NCI-H1092 (cell line): ENCODE measurements at places on chromosomes 12 and 14.

- no peak for DNase-seq
Measured at GRCh38 chr12:108980831-108981618, 39.8 kb downstream of the SVOP start.

GRCh38 chr12:123031171-123031845, 50.8 kb downstream of the ARL6IP4 start:
- DNase-seq: no peak

GRCh38 chr14:51327376-51327775, 87.3 kb downstream of the TMX1 start:
- DNase-seq: no peak

- no peak for DNase-seq
Measured at GRCh38 chr12:109963743-109964429, 32.3 kb downstream of the GIT2 start.

DNA sequence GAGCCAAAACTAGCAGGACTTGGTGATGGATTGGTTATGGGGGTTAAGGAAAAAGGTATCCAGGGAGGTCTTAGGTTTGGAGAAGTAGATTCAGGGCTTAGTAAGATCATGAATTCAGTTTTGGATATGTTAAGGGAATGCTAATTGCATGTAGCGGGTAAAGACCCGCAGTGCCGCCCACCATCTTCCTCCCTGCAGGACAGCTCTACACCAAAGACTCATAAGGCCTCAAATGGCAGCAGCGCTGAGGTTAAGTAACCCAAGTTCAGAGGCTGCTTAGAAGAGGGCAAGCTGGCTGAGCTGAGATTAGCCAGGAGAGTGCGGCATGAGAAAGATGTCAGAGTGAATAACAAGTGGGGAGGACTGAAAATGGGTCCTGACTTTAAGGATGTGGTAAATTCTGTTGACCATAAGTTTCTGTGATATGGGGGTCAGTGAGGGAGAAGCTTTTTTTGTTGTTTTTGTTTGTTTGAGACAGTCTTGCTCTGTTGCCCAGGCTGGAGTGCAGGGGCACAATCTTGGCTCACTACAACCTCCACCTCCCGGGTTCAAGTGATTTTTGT, 26.2 kb downstream of the RAD9B start:
- no peak for DNase-seq
